ENCODE measurements at places on chromosomes 4 and X.
A peak's percentile ranks its signal among the peaks of the same experiment; 100 is the strongest.

DNA sequence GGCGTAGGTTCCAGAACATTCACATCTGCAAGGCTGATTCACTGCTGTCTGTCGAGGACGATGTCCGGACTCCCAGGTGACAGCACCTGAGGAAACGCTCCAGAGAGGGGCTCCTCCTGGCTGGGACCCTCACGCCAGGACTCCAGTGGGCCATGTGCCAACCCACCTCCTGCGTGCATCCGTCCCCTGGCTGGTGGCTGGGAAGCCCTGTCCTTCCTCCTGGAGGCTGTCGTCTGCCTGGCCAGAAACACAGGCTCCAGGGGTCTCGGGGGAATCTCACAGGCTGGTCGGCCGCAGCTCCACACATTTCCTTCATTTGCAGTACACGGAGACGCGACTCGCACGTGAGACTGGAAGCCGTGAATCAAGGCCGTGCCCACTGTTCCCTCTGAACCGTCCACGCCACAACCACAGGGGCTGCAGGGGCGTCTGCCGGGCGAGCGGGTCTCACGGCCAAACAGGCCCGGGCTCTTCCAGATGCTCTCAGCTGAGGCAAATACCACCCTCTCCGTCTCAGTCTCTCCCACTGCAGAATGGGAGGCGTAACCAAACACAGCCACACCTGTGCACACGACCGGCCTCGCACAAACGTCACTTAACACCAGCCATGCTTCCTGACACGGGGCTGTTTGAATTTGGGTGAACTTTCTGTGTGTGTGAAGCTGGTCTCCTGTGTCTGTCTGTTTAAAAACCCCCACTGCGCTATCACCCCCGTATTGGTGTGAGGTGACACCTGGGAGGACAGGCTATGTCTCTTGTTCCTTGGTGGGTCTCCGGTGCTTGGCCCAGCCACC is 38.7 kb upstream of the MXD4 start:
- no peak for DNase-seq

GRCh38 chr4:48779095-48779997 is 733 bp downstream of the FRYL start:
- DNase-seq, result peak; percentile 32

DNA sequence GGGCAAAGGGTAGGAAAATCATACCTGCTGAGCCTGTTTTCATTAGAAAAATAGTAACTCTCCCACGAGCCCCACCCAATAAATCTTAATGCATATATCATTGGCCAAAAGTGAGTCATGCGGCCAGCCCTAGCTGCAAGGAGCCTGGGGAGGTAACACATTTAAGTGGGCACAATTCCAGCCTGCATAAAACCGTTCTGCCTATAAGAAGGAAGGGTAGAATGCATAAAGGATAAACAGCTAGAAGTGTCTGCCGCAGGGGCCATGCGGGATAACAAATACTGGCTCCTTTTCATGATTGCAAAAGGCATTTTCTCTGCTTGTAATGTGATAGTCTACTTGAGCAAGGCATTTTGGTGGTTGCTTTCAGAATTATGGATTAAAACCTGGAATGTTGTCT is 37.1 kb downstream of the EFHC2 start:
- no peak for DNase-seq

GRCh38 chr4:25280210-25280609 is 32.4 kb upstream of the ZCCHC4 start:
- no peak for DNase-seq

- DNase-seq, result no peak
Observed at GRCh38 chr4:31998807-31999206, 1278.6 kb downstream of the PCDH7 start.

- no peak for DNase-seq
Observed at GRCh38 chr4:98352940-98353339, 91.8 kb downstream of the RAP1GDS1 start.

DNA sequence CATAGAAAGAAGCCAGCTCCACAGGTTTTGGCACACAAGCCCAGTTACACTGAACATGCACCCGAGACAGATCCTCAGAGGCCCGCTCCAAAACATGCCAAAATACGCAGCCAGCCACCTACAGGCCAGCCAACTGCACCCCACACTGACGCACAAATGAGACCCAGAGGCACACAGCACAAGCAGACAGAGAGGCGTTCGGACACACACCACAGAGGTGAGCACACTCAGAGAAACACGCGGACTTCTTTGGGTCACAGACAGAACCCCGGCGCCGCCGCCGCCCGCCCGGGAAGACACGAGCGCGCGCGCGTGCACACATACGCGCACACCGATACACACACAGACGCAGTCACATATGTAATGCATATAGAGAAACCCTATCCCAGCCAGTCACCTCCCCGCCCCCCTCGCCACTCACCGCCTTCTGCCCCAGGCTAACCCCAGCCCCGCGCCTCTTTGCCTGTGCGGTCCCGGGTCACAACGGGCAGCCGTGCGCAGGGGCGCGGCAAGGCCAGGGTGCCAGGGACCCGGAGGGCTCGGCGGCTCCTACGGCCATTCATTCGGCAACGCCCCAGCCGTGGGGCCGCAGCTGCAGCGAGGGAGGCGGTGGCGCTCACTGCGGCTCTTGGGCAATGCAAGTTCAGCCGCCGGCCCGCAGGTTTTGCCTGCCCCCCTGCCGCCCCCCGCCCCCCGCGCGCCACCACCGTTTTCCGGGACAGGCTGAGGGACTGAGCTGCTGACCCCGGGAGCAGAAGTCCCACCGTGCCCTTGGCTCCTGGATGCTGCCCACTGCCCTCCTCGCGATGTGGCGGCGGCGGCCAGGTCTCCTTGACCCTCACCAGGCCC is 553 bp downstream of the SEPTIN6 start:
- peak; percentile 43 for DNase-seq

GRCh38 chr4:79015411-79015810 is 76.2 kb upstream of the PAQR3 start:
- no peak for DNase-seq

- no peak for DNase-seq
Observed at GRCh38 chr4:137530176-137530575, 2.1 kb downstream of the PCDH18 start.

GRCh38 chr4:109947918-109948317 is 35.2 kb downstream of the EGF start:
- no peak for DNase-seq

DNA sequence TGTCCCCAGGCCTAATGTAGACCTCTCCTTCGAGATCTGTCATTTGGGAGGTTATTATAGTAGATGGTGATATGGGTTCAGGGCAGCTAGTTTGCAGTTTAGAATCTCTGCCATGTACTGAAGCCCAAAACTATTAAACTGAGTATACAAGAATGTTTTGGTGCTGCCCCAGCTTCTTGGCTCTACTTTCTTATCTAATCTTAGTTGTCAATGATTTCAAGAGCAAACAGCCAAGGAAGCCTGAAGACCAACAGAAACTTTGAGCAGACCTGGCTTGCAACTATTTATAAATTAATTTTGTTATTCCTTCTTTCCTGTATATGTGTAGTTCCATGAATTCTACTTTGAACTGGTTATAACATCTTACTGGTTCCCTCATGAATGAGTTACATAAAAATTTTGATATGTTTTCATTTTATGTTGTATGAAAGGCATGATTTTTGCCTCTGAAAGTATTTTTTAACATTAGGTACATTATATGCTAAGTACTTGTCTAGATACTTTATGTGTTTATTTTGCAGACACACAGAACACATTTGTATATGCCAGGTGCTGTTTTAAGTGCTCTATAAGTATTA is 2.0 kb upstream of the MGST2 start:
- DNase-seq, result no peak

DNA sequence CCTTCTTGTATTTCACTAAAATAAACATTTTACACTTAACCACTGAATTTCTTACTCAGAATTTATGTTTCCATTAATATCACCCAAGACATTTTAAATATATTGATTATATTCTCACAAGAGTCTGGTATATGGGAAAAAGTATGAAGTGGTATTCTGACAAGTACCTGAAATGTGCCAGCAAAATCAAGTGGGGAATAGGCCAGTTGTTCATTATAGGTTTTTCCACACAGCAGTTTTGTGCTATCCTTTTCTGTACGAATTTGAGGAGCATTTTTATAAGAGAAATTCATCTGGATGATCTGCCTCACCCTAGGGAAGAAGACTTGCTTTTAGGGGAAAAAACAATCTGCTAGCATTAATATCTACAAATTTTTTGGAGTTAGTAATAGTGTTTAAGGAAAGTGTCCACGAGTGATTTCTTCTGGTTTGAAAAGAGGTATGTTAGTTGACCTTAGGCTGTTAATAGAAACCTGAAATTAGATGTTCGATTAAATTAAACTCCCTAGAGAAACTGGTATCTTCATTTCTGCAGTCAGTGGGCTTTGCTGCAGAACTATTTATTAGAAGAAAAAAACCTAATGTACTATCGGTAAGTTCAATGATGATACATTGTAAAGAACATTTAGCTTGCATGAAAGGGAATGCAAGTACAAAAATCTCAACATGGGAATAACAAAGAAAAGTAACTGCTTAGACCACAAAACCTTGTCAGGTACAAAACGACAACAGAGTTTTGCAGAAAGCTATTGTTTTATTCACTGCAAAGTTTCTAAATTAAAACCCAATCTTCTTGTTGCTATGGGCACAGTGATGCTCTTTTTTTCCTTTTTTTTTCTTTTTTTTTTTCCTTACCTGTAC is 1.8 kb downstream of the KLF3 start:
- DNase-seq, result no peak

DNA sequence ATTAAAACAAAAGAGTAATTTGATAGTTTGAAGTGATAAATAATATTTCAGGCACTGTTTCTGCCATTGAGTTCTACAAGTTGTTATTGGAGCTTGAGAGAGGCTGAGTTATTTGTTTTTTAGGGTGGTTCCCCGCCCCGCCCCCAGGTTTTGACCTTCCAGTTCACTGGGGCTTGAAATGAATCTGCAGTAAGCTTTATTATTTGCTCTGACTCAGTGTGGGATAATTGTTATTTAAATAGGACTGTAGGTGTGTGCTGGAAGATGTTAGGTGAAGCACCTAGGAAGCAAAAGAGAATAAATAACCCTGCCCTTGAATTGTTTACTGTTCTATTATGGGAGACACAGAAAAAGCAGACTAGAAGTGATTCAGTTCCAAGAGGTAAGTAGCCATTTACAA is 81.2 kb upstream of the KCNIP4 start:
- DNase-seq, result no peak

GRCh38 chr4:110867251-110867960 is 244.5 kb upstream of the PITX2 start:
- DNase-seq, result no peak

DNA sequence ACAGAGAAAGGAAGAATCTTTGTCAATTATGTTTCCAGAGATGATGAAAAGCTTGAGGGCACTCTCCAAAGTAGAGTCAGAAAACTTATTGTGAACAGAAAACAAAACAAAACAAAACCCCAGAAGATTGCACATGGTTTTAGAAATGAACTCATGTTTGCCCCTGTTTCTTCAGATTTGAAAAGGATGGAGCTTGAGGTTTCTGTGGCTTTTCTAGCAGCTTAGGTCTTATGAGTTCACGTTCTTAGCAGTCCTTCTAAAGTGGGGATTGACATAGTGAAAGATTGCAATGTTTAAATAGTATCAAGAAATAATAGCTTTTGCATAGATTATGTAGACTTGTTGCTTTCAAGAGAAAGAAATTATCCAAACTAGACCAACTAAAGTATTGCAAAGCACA is 421.8 kb downstream of the GBA3 start:
- no peak for DNase-seq

DNA sequence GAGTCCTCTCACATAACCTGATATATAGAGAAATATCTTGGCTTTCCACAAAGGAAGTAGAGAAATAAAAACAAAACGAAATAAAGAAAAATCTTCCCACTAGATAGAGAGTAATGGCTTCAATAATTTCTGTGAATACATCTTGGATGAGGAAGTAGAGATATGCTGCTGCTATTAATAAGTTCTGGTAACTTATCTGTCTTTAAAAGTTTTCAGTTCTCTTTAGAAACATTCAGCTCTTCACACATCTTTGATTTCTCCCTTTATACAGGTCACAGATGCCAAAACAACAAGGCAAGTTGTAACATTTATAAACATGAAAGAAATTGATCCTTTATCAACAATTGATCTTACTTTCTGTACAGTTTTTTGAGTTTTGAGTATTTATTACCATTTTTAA is 615.8 kb downstream of the TRAM1L1 start:
- no peak for DNase-seq

- no peak for DNase-seq
Observed at GRCh38 chrX:44568196-44568595, 25.5 kb upstream of the FUNDC1 start.

GRCh38 chr4:184747034-184747830 is 13.3 kb upstream of the CENPU start:
- no peak for DNase-seq

DNA sequence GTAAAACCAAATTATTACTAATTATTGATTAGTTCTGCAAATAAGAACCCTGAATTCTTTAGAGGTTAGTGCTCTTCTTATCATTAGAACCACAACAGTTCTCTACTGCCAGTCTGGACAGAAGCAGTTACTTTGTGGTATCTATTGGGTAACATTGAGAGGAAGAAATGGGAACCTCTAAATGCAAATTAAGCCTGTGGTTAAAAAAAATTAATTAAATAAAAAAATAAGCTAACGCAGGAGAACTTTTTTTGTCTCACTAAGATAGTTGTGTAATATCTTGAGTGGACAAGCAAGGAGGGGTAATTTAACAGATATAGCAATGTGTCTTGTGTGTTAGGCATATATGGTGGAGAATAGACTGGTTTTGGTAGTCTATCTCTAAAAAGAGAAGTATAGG is 32.9 kb upstream of the TET2 start:
- DNase-seq, result no peak

- DNase-seq, result no peak
Observed at GRCh38 chr4:17809667-17810066, 890 bp downstream of the DCAF16 start.

GRCh38 chr4:91228659-91229058 is 1075.1 kb upstream of the GRID2 start:
- DNase-seq, result no peak

DNA sequence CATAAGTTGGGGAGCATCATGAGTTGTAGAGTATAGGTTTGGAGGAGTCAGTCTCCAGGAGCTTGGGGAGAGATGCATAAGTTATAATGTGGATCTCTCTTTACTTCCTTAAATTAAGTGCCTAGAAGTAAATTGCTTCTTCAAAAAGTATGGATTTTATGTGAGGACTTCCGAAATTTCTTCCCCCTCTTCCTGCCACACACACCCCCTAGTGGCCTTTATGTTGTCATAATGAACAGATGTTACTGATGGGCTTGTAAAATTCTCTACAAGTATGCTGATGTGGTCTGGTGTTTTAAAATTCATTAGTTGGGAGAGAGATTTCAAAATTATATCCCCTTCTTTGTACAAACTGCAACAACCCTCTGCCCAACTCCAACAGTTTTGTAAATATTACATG is 2.3 kb upstream of the METTL14 start:
- DNase-seq, result no peak

GRCh38 chrX:120813982-120814381 is 61.7 kb downstream of the CT47B1 start:
- DNase-seq, result no peak

DNA sequence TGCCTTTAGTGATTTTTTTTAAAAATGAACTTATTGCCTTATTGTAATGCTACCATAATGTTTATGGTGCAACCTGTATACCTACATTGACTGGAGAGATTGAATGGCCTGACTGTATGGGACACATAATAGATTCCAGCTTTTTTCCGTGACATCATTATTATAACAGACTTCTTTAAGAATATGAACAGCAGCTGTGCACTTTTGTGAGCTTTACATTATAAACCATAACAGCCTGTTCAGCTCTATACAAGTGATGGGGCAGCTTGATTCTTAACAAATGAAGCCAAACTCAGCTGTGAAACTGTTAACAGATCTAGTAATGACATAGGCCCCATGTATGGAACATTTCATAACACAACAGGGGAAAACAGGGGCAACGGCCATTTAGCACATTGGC is 187.0 kb downstream of the BMPR1B start:
- DNase-seq, result no peak
